ENCODE measurements at places on chromosomes 13 and 19.

DNA sequence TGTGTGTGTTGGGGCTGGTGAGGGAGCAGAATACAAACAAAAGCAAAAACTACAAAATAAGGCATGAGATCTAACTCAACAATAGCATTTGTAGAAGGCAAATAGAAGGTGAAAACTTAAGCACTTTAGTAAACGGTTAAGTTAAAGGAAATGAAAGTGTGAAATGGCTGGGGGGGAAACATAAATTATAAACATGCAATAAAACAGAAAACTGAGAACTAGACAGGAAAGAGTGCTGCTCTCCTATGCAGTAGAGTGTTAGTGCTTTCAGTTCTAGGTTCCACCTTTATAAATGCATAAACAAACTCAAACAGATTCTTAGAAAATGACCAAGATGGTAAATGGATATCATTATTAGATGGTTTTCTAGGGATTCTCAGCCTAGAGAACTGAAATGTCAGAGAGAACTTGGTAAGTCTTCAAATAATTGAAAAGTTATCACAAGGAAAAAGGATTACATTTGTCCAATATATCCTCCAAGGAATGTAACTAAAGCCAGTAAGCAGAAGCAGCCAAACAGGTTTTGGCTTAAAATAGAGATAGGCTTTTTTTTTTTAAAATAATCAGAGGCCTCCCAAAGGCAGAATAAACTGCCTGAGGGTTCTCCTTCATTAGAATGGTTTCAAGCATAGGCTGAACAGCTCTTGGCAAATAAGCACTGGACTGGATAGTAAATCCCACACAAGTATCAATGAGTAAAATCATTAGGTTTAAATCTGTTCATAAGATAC is 23.3 kb downstream of the RBM26 start:
- no peak for DNase-seq

- no peak for DNase-seq
These were observed 8.3 kb upstream of the MZF1 start for GRCh38 chr19:58581227-58582141.

- DNase-seq = no peak
These were observed 960 bp downstream of the PPFIA3 start for GRCh38 chr19:49120325-49120683.

DNA sequence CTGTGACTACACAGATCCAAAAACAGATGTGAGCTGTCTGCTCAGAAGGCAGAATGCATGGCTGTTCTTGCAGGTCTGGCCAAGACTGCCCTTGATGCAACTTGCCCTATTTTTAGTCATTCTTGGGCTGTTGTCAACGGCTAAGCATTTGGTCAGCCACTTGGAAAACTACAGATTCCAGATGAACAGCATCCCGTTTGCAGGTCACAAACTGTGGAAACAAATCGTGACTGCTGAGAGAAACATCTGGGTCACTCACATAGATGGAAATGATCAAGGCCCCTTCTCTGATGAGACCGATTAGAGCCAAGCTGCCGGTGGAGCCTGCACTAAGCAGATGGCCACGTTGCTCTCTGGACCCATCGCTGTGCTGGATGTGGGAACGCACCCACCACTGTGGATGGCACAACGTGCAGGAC is 15.4 kb upstream of the METTL21C start:
- no peak for DNase-seq

DNA sequence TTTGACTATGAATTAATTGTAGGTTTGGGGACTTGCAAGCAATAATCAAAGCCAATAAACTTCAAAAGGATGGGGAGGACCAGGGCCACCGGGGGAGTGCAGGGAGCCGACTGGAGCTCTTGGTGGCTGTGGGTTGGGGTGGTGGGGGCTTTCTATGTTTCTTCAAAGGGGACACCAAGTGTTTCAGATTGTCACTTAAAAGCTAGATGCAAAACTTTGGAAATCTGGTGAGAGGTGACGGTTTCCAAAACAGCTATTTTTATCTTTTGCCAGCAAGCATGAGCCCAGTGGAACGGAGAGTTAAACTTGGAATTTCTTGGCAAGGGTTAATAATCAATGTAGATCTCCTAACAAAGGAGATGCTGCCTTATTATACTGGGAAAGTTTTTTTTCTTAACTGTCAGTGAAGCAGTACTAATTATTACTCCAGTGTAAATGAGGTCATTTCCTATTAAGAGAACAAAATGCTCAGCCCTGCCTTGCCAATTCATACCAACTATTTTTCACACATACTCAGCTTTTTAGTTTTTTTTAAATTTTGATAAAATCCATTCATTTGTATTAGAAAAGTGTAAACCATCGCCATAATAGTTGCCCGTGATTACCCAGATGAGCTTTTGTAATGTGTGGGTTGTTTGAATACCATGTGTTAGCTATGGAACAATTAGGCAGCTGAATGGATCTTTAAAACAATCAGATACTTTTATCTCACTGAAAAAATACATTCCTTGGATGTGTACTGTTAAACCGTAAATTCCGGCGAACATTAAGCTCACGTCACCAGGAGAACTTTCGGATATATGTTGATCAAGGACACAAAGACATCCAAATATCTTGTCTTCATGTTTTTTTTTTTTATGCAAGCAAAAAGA is 95.9 kb upstream of the ZNF536 start:
- no peak for DNase-seq

- no peak for DNase-seq
These were observed 18.9 kb upstream of the EPHX3 start for GRCh38 chr19:15251010-15251748.

GRCh38 chr19:5929625-5930024 is 15.6 kb downstream of the CAPS start:
- DNase-seq = no peak

DNA sequence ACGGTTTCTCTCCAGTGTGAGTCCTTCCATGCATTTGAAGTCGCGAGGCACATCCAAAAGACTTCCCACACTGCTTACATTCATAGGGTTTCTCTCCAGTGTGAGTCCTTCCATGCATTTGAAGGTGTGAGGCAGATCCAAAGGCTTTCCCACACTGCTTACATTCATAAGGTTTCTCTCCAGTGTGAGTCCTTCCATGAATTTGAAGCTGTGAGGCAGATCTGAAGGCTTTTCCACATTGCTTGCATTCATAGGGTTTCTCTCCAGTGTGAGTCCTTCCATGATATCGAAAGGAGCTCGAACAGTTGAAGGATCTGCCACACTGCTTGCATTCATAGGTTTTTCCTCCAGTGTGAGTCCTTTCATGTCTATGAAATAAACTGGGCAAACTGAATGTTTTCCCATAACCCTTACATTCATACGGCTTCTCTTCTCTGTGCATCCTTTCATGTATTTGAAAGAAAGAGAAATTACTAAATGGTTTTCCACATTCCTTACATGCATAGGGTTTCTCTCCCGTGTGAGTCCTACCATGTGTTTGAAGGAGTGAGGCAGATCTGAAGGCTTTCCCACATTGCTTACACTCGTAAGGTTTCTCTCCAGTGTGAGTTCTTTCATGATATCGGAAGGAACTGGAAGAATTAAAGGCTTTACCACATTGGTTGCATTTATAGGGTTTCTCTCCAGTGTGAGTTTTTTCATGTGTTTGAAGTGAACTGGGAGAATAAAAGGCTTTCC is 20.3 kb downstream of the ZNF433 start:
- no peak for DNase-seq

DNA sequence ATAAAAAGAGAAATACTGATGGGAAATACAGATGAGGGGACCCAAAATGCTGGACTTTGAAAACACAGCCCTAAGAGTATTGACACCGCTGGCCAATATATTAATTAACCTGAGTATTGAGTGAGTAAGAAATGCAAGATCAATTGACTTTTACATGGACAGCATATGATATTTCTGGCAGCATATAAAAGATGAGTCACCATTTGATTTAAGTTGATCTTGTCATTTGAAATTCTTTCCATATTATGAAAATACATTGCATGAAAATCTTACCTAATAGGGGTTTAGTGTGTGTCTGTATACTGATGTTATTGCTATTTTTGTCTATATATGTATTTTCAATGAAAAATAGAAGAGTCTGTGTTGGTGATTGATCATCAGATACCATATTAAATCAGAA is 619.6 kb downstream of the KCTD12 start:
- DNase-seq = no peak

- no peak for DNase-seq
These were observed 13.5 kb downstream of the LILRA5 start for GRCh38 chr19:54299515-54299914.

GRCh38 chr19:14606627-14607026 is 23.7 kb downstream of the CLEC17A start:
- no peak for DNase-seq

DNA sequence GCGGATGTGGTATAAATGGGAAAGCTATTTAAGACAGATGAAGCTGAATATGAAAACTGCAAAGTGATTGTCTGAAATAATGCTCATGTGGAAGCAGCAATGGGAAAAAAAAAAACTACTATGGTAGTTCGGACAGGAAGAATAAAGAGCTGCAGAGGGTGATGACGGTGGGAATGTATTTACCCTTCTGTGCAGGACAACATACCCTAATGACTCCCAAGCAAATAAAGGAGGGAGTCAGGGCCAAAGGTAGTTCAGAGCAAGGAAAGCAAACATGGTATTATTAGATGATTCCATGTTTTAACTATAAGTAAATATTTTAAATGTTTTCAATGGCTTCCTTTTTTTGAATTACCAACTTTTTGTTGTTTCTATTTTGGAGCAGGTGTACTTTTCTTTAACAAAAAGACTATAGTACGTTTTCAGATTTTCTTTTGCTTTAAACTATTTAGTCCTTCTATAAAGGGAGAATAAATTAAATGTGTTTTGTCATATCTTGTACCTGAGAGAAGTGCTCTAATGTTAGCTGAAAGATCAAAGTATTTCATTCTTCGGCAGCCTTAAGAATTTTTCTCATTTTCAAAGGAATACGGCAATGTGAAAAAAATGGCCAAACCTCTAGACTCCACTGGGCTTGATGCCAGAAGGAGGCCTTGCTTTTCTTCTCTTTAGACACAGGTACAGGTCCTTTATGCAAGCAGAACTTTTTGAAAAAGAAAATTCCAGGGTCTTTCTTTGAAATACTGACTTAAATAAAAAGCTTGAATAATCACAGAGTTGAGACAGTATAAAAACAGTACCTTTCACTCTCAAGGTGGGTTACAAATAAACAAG is 67.8 kb upstream of the ZDHHC20 start:
- DNase-seq = no peak

DNA sequence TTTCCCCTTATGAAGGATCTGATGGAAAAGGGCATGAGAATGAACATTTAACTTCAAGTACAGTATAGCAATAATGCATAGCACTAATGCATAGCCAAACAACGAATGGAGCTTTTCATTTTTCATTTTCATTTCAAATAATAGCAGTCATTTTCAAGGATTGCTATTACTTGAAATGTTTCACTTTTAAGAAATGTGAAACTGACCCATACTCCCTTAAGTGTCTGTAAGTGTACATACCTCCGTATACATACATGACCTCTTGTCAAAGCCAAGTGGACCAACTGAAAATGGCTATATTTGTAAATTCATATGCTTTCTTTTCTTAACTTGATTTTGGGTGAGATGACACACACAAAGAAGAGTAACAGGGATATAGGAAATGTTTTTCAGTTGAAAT is 3.8 kb downstream of the RAP2A start:
- no peak for DNase-seq

GRCh38 chr13:26837102-26837501 is 76.5 kb upstream of the GPR12 start:
- DNase-seq = no peak
